Activated naive CD4-positive, alpha-beta T cell treated with anti-CD3 and anti-CD28 coated beads, Interleukin-2, amount 50 U/mL, for 16 hours (primary cell): ENCODE measurements at places on chromosomes 2 and 18.

DNA sequence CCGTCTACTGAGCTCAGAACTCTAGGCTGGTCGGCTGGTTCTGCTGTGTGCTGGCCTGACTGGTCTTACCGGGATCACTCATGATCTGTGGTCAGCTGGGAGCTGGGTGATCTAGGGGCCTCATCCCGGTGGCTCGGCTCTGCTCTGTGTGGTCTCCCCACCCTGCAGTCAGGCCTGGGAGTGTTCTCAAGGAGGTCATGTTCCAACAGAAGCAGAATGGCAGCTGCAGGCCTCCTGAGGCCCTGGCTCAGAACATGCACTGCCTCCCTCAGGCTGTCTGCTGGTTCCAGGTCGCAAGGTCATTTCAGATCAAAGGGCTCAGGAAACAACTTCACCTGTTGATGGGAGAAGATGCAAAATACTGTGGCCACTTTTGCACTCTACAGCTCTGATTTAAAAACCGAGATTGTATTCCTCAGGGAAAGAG is 81.1 kb upstream of the RFX8 start:
- DNase-seq, result no peak

DNA sequence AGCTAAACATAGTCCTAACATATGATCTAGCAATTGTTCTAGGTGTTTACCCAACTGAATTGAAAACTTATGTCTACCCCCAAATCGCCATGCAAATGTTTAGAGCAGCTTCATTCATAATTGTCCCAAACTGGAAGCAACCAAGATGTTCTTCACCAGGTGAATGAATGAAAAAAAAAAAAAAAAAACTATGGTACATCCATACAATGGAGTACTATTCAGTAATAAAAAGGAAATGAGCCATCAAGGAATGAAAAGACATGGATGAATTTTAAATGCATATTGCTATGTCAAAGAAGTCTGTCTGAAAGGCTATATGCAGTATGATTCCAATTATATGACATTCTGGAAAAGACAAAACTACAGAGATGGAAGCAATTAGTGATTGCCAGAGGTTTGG is 98.6 kb upstream of the ITPRID2 start:
- no peak for DNase-seq

DNA sequence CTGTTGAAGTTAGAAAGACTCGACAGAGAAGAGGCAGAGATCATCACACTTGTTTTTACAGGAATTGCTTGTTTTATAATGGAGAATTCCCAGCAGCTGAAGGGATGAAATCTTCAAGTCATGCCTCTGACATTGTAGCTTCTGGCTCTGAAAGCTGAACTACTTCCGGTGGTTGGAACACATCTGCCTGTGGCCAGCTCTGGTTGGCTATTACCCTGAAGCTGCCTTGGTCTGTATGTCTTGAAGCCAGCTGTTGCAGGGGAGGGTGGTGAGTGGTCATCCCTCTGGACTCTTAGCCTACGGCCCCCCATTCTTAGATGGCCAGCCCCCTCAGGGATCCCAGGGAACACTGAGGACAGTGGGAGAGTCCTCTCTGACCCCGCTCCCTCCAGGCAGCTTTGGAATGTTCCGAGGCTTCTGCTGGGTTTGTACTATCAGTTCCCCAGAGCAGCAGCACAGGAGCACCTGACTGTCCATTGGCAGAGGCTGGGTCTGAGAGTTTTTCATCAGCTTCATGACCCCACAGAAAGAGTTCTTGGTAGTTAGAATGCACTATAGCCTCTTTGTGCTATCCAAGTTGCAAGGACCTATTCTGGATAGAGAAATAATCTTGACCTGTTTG is 87.4 kb upstream of the CAPN13 start:
- DNase-seq, result no peak

DNA sequence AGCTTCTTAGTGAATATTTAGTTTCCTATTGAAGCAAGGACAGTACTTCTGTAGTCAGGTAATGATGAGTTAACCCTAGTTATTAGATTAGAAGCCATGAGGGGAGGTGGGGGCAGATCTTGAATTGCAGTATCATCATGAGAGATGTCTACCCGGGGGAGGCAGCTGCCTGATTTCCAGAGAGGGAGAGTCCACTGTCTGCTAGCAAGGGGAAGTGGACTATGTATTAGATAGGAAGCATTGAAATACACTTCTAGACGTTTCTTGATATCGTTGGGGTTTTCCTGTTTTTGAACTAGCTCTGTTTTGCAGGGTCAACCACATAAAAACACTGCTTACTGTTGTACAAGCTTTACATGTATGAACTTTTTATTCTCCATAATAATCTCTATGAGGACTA is 38.8 kb downstream of the APLF start:
- no peak for DNase-seq

GRCh38 chr18:53531896-53532295 is 692.6 kb downstream of the MBD2 start:
- DNase-seq, result no peak

DNA sequence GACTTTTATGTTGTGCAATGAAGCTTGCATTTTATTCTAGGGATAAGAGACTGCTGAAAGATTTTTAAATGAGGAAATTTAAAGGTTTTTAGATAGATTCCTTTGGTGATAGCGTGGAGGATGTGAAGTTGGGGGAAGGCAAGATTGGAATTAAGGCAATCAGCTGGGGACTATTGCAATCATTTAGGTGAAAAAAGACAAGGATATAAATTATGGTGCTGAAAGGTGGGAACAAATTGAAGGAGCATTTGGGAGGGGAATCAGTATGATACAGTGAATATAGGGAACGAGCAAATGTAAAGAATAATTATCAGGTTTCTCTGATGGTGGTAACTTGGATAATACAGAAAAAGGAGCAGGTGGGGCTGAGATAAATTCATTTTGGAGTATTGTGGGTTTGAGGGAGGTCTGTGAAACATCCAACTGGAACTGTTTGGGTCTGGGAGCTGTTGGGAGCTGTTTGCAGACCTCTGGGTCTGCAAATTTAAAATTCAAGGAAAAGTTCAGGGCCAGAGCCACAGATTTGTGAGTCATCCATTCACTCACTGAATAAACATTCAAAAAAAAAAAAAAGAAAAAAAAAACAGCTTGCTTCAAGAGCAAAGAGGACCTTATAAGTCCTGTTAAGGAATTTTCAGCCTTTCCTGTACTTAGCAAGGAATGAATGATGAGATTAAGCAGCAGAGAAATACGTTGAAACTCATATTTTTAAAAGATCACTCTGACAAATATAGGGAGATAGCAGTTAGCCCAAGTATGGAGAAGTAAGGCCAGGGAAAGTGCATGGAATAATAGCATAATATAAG is 257.5 kb upstream of the FN1 start:
- no peak for DNase-seq

DNA sequence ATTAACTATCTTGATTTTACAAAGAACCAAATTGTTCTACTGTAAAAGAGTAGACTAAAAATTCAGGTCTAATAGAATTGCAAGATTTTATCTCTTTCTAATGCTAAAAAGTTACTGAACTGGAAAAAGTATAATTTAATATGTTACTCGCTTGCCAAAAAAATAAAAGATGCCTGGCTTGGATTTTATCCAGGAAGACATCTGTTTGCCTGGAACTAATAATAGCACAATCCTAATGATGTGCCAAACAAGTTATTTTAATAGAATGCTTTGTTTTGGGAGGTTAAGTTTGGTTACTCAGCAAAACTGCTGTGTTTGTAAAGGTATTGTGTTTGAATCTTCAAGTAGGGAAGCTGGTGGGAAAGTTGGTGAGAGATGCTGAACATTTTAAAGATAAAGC is 19.4 kb upstream of the ZSWIM2 start:
- no peak for DNase-seq

DNA sequence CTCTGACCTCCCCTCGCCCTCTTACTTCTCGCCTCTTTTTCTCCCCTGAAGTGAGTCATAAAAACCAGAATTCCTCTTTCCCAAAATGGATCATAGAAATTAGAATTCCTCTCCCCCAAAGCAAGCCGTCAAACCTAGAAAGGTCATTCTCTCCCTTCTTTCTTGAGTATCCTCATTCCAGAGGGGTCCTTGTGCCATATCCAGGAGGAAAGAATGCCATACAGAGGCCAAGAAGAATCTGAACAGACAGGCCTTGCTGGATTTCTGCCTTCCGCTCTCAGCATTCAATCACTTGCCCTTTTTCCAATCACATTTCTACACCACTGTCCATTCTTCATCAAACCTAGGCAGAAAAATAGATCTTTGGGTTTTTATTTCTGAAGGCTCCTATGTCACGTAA is 31.1 kb upstream of the MAPK4 start:
- no peak for DNase-seq

DNA sequence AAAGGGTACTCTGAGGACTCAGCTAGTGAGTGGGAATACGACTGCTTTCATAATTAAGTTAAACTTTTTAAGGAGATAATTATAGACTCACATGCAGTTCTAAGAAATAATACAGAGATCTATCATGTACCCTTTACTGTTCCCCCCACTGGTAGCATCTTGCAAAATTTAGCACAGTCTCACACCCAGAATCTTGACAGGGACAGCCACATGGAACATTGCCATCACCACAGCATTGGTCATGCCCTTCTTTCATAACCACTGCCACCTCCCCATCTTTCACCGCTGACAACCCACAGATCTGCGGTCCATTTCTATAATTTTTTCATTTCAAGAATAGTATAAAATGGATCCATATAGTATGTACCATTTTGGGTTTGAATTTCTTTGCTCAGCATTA is 37.8 kb downstream of the ARHGEF4 start:
- no peak for DNase-seq

GRCh38 chr2:204131621-204132020 is 195.1 kb downstream of the ICOS start:
- DNase-seq, result no peak

GRCh38 chr2:149019768-149020167 is 18.7 kb upstream of the LYPD6B start:
- DNase-seq, result no peak

GRCh38 chr2:219252900-219253752 is at the start of gene TUBA4B:
TSS of gene TUBA4B (plus strand) at chr2:219253243. CDS start at chr2:219253408, 165 bp downstream.
- peak; percentile 47 for DNase-seq

DNA sequence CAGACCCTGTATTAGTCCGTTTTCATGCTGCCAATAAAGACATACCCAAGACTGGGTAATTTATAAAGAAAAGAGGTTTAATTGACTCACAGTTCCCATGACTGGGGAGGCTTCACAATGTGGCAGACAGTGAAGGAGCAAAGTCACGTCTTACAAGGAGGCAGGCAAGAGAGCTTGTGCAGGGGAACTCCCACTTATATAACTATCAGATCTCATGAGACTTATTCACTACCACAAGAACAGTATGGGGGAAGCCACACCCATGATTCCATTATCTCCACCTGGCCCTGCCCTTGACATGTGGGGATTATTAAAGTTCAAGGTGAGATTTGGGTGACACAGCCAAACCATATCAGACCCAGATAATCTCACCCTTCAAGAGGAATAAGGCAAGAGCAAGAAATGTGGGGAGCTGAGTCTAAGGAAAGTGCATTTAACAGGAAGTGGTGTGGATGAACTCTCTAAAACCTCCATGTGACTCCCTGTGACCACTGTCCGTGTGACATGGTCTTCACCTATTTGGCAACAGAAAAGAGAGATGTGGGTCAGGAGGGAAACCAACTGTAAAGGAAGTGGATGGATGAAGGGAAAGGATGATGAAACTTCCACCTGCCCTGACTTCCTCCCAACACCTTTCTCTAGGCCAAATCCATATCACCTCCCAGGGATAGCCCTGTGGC is 110.6 kb downstream of the ATL2 start:
- no peak for DNase-seq

- DNase-seq, result no peak
Observed at GRCh38 chr2:183948861-183949260, 649.5 kb upstream of the ZNF804A start.
